Stimulated activated CD8-positive, alpha-beta memory T cell treated with anti-CD3 and anti-CD28 coated beads, Interleukin-4, amount 100 ng/mL, for 4 hours (primary cell): ENCODE measurements at places on chromosomes 13 and 19.

DNA sequence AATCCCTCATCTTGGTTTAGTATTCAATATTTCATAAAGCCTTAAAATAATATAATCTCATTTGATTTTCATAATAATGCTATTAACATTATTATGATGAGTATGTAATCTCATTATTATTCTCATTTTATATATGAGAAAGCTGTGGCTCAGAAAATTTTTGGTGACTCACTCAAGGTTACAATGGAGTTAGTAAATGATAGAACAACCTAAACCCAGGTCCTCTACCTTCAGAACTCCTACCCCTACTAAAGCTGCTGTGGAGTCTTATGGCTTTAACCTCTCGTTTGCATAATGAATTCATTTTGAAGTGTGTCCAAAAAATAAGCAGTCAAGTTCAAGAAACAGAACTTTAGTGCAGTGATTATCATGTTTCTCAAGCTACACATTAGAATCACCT, 226.3 kb downstream of the TBC1D4 start:
- DNase-seq, result no peak

DNA sequence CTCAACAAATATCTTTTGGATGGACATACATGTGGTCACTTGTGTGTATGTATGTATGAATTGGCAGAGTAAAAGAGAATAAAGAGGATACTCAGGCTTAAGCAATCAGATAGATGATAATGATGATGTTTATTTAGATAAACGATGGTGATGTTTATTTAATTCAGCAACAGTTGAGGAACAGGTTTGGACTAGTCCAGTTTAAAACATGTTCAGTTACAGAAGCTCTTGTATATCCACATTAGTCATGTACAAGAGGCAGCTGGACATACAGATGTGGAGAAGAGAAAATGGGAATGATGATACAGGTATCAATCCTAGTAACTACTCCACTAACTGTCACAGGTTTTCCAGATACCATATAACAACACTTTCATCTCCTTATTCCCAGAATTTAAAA, 232.1 kb downstream of the DIAPH3 start:
- no peak for DNase-seq

DNA sequence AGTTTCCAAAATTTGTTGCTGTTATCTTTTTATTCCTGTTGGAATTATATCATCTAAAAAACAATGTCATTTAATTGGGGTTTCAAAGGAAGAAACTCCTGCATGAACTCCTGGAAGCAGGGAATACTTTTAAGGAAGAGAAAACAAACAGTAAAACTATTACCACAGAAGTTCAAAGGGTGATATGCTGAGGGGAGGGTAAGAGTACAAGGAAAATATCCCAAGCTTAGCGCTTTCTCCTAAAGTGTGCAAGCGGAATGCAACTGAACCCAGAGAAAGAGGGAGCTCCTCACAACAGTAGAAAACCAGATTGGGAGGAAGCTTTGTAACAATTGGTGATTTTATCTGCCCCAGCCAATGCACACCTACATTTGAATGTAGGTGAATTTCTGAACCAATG, 175.1 kb downstream of the NUFIP1 start:
- no peak for DNase-seq

GRCh38 chr19:44069415-44069814, 2.5 kb upstream of the ZNF284 start:
- DNase-seq, result no peak

GRCh38 chr13:73138638-73139491, 80.1 kb downstream of the KLF5 start:
- DNase-seq, result no peak
